ENCODE measurements at places on chromosomes 4 and X. TPM values are rescaled to one million over a fixed set of nuclear protein-coding genes. Genes with fewer than 3 reads are reported as not detected.
A peak's percentile ranks its signal among the peaks of the same experiment; 100 is the strongest.

DNA sequence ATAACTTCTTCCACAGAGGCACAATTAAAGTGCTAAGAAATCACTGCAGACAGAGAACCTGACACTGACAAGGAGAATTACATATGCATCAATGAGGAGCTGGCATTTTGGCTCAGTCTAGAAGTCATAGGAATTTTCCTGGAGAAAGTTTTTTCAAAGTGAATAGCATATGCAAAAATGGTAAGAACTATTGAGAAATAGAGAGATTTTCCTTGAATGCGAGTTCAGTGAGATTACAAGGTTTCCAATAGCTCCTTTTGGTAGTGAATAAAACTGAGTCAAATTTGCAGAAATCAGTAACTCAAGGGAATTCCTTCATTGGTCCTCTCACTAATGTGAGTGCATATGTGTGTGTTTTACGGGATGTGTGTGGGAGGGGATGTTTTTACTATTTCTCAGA is 557.5 kb downstream of the PPARGC1A start:
- no peak for DNase-seq

- peak; percentile 72 for DNase-seq
Measured at GRCh38 chrX:135521405-135522131, 1.1 kb downstream of the INTS6L start.

DNA sequence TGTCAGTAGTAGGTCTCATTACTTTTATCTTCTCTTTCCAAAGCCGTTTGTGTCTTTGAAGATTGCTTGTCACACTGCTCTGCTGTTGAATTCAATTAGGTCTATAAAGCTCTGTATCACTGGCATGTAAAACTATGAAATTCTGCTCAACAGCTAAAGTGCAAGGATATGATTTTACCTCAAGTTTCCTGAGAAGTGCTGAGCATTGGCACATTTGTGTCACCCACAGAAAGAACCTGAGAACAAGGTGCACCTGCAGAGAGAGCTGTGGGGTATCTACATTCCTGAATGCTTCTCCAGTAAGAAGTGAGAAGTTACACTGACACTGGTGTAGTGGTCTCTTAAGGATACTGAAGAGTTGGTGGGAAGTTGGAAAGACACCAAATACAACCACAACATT is 274.0 kb downstream of the INPP4B start:
- DNase-seq: no peak

DNA sequence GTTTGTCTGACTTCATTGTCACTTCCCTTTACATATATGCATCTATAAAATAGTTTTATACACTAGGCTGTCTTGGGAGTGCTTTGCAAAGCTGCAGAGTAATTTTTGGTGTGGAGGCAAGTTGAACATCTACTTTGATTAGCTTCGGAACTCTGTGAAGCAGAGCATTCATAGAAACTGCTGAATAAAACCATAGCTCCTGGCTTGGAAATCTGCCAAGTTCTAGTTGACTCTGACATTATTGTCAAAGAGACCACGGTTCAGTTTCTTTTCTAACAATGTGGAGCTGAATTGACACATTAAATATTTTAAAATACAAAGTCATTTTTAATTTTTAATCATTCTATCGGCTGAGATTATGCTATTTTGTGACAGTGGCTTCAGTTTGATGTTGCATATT is 335.0 kb downstream of the BMPR1B start:
- no peak for DNase-seq

- DNase-seq: no peak
Measured at GRCh38 chr4:168805341-168805740, 204.7 kb downstream of the CBR4 start.

DNA sequence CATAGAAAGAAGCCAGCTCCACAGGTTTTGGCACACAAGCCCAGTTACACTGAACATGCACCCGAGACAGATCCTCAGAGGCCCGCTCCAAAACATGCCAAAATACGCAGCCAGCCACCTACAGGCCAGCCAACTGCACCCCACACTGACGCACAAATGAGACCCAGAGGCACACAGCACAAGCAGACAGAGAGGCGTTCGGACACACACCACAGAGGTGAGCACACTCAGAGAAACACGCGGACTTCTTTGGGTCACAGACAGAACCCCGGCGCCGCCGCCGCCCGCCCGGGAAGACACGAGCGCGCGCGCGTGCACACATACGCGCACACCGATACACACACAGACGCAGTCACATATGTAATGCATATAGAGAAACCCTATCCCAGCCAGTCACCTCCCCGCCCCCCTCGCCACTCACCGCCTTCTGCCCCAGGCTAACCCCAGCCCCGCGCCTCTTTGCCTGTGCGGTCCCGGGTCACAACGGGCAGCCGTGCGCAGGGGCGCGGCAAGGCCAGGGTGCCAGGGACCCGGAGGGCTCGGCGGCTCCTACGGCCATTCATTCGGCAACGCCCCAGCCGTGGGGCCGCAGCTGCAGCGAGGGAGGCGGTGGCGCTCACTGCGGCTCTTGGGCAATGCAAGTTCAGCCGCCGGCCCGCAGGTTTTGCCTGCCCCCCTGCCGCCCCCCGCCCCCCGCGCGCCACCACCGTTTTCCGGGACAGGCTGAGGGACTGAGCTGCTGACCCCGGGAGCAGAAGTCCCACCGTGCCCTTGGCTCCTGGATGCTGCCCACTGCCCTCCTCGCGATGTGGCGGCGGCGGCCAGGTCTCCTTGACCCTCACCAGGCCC is 553 bp downstream of the SEPTIN6 start:
- no peak for DNase-seq

- no peak for DNase-seq
Measured at GRCh38 chr4:186825069-186825468, 101.4 kb upstream of the FAT1 start.

DNA sequence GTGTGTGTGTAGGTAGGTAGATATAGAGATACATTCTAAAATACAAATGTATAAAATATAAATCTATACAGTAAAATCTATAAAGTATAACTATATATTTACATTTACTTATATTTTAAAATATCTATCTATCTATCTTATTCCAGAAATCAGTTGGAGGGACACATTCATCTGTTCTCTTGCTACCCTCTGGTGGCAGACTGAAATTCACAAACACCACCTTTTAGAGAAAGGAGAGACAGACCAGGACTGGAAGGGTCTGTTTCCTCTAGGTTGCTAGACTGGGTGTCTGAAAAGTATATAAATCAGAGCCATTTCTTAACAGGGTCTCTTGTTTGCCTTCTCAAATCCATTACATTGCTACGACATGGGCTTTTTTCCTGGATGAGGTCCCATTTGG is 343.0 kb downstream of the OPHN1 start:
- DNase-seq: no peak

- no peak for DNase-seq
Measured at GRCh38 chr4:93810340-93810992, 18.1 kb upstream of the ATOH1 start.

DNA sequence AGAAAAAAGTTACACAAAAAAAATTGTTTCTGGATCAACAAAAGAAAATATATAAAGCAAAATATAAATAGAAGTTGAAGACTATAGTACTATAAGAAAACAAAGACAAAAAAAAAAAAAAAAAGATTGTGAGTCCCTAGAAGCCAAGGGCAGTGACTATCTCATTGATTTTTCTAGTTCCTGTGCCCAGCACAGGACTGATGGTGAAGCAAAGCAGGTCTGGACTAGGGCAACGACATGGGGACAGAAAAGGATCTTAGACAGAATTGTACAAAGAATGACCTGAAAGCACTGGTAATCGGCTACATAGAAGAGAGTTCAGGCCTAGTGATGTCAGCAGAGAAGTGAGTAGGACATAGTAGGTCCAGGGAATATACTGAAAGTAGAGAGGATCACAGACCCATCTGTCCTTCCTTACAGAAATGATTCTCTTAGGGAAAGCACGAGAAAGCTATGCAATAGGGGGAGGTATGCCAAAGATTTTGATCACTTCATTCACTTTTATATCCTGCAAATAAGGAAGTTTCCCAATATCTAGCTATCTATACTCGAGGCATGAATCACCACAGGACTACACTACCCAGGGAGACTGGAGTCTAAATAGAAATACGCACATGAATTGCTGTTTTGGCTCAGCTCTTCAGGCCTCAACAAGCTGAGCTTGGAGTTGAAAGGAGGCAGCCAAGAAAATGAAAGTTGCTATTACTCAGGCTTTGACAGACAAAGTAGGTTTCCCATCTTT is 230.9 kb upstream of the GPC4 start:
- DNase-seq: peak; percentile 74

GRCh38 chrX:39869846-39870601 is 227.7 kb downstream of the BCOR start:
- no peak for DNase-seq

Gene SYP
- 0.27 TPM for polyA plus RNA-seq

Gene NCBP2L
- not detected for polyA plus RNA-seq

Gene SPIN4
- 2.1 TPM for polyA plus RNA-seq

Gene GRIA3
- not detected for polyA plus RNA-seq

Gene MAP7D2
- not detected for polyA plus RNA-seq

Gene TBX22
- not detected for polyA plus RNA-seq

Gene MCTS1
- polyA plus RNA-seq: 85.1 TPM

Gene MAP9
- not detected for polyA plus RNA-seq

Gene FAM47E
- polyA plus RNA-seq: not detected
